ENCODE measurements at places on chromosomes 1 and 21.

DNA sequence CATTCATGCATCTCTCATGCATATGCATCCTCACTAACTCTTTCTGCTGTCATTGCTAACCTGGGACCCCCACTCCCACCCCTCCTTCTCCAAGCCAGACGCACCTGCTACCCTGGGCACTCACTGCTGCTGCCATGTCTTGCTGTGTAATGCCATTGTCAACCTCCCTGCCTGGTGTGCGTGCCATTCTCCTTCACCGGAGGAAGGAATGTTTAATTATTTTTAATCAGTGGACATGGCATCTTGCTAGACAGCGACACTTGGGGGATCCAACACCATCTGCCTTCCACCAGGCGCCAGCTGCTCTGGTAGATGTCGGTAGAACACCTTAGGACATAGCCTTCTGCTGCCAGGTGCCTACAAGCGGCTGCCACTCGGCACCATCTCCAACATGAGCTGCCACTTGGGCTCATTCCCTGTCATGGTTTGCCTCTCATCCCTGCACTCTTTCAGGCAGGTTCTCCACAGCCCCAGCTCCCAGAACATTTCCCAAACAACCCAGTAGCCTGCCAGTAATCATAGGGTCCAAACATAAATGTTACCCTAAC, 306.9 kb downstream of the TTLL7 start:
- DNase-seq: no peak

GRCh38 chr1:242002072-242002471, 3.2 kb upstream of the MAP1LC3C start:
- no peak for DNase-seq

- DNase-seq: peak; percentile 97
Observed at GRCh38 chr21:39885119-39885848, 18.0 kb downstream of the PCP4 start.

GRCh38 chr1:224498574-224499170, 64.1 kb upstream of the WDR26 start:
- no peak for DNase-seq

GRCh38 chr21:38080888-38081287, 164.6 kb upstream of the KCNJ6 start:
- no peak for DNase-seq

GRCh38 chr1:87176514-87176913, 152.2 kb upstream of the LMO4 start:
- no peak for DNase-seq

DNA sequence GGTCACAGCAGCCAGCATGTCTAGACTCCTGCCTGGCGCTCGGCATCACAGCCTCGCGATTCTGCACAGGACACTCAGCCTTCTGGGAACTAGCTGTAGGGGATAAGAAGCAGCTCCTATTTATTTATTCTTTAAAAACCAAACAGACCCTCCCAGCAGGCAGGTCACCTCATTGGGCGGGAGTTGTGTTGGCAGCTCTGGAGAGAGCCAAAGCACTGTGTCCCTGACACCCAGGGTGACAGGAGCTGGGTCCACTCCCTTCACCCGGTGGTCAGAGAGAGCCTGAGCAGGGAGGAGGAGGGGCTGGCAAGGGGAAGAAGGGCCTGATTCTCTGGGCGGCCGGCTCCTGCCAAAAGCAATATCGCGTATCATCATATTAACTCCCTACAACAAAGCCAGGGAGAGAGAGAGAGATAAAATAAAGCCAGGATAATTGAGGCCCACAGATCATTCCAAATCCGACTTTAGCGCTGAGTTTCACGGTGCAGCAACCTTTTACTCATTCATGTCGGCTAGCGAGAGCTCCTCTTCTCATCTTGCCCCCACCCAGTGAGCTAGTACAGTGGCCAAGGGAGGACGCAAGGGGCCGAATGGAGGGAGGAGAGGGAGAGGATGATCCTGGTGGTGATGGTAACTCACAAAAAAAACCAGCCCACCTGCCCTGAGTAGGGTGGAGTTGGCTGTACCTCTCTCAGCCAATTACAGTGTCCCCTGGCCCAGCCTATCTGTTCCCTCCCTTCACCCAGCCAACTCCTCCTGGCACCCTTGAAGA, 79.8 kb upstream of the IFFO2 start:
- DNase-seq: no peak
